ENCODE measurements at places on chromosomes 4 and X.

DNA sequence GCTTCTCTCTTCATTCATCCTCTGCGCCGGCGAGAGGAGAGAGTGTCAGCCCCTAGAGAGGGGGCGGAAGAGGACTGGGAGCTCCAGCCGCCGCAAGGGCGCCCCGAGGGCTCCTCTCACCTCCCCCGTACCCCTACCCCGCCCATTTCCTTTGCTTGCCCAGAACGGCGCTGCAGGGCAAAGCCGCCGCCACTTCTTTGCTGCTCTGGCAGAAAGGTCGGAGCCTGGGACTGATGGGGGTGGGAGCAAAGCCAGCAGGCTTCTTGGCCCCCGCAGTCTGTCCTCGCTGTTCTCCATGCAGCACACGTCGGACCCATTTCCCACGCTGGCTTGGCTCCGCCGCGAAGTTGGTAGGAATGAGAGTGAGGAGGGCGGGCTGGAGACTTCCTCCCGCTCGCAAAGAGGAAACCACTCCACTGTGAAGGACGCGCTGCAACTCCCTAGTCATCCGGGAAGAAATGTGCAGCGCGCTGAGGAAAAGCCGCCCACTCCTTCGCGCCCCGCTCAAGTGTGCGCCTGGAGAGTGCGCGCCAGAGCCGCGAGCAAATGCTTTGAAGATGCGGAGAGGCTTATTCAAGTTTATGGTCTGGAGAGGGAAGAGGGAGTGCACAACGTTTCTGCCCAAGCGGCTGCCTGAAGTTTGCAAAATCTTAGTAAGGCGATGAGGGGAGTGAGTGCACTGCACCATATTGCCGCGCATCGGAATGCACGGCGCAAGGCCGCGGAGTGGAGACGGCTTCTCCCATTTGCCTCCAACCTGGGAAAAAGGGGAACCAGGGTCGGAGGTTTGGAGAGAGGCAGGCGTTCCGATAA lies 2.8 kb upstream of the PCDH7 start:
- peak; percentile 35 for DNase-seq

DNA sequence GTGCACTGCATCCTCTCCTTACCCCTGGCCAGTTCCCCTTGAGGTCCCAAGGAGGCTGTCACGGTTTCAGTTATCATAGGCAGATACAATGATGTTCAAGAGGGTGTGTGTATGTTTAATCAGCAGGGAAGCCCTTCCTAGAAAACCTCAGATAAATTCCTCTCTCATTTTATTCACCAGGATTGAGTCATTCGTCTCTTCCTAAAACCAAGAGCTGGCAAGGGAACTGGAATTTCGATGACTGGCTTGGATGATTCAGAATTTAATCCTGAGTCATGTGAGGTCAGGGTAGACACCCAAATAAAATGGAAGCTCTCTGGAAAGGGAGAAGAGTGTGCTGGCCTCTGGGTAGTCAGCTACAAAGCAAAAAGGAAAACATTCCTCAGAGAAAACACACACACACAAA lies 106.2 kb upstream of the RAPGEF2 start:
- no peak for DNase-seq

DNA sequence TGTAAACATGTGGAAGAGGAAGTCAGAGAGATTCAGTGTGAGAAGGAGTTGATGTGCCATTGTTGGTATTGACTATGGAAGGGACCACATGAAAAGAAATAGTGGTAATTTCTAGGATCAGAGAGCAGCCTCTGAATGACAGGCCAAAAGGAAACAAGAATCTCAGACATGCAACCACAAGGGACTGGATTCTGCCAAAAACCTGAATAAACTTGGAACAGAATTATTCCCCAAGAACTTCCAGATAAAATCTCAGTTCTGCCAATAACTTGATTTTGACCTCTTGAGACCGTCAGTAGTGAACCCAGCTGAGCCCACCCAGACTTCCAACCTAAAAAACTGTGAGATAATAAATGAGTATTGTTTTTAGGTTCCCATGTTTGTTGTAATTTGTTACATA lies 653.6 kb upstream of the NR3C2 start:
- no peak for DNase-seq

GRCh38 chr4:81839347-81840042 lies 367.8 kb upstream of the RASGEF1B start:
- DNase-seq: no peak

DNA sequence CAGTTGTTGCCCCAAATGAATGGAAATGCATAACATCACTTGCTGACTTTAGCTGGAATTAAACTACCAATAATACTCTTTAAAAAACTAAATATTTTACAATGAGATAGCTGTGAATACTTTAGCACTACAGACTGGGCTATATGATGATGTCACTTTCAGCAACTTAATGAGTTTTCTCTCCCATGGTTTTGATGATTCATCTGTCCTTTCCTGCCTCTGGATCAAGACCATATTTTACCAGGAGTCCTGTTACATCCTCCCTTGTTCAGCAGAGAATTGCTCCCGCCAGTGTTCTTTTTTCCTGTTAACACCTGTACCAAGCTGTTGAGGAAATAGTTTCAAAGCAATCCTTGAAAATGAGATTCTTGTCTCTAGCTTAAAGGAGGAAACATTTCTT lies 543.0 kb downstream of the SPRY1 start:
- no peak for DNase-seq

DNA sequence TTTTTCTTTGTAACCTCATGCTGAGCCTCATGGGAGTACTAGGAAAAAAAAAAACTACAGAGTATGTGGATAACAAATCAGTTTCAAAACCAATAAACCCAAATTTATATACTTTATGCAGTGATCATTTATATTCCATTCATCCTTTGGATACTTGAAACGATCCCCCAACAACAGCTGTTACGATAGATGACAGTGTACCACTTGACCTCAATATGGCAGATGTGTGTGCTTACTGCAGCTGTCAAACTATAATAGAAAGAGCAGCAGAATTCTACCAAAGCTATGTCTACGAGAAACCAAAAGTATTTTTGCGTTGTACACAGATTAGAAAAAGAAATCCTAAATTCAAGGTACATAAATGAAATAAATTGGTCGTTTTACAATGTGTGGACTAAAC lies 337.8 kb downstream of the PDGFC start:
- DNase-seq: no peak

- DNase-seq: no peak
Measured at GRCh38 chrX:123203772-123204171, 19.7 kb downstream of the GRIA3 start.

GRCh38 chr4:147731580-147732517 lies at the start of gene ARHGAP10:
Gene ARHGAP10 (plus strand): TSS chr4:147732088. CDS start chr4:147732302, 214 bp downstream.
- DNase-seq: peak; percentile 83

- no peak for DNase-seq
Measured at GRCh38 chr4:86928400-86929255, 6.2 kb upstream of the AFF1 start.

DNA sequence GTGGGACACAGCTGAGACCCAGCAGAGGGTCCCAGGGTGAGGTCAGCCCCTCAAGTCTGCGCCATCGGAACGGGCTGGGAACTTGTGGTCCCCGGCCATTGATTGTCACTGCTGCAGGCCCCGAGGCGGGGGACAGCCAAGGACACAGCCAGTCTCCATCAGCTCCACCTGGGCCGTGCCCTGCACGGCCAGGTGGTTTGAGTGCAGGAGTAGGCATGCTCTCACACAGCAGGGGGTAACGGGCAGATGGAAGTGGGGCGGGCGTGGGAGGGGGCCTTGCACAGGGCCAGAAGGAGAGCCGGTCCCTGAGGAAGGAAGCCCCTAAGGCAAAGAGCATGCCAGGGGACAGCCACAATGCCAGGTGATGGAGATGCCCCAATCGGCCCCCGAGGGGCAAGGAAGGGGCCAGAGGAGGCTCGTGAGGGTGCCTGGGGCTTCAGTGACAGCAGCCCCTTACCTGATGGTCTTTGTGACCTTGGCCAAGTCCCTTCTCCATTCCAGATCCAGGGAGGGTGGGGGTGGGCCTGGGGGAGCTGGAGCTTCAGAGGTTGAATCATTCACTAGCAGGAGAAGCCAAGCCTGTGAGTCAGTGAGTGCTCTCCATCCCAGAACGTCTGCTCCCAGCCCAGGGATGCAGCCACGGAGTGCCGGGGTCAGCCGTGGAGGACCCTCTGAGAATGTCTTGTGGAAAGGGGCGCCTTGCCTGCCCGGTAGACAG lies 2.3 kb downstream of the ATP2B3 start:
- DNase-seq: no peak

GRCh38 chr4:26126143-26126718 lies 194.6 kb upstream of the RBPJ start:
- no peak for DNase-seq

- no peak for DNase-seq
Measured at GRCh38 chrX:67723580-67724351, 179.9 kb downstream of the AR start.

Measured in activated T-cell treated with anti-CD3 and anti-CD28 coated beads, Interleukin-2, amount 50 U/mL, for 24 hours (primary cell).